Activated CD8-positive, alpha-beta memory T cell treated with anti-CD3 and anti-CD28 coated beads for 48 hours (primary cell): ENCODE measurements at places on chromosomes 4 and X.

GRCh38 chrX:136896121-136896914, 15.8 kb upstream of the RBMX start:
- DNase-seq, result no peak

- no peak for DNase-seq
Measured at GRCh38 chr4:78004270-78004669, 52.9 kb upstream of the FRAS1 start.

GRCh38 chr4:15805583-15806517, 27.7 kb downstream of the CD38 start:
- DNase-seq, result no peak

DNA sequence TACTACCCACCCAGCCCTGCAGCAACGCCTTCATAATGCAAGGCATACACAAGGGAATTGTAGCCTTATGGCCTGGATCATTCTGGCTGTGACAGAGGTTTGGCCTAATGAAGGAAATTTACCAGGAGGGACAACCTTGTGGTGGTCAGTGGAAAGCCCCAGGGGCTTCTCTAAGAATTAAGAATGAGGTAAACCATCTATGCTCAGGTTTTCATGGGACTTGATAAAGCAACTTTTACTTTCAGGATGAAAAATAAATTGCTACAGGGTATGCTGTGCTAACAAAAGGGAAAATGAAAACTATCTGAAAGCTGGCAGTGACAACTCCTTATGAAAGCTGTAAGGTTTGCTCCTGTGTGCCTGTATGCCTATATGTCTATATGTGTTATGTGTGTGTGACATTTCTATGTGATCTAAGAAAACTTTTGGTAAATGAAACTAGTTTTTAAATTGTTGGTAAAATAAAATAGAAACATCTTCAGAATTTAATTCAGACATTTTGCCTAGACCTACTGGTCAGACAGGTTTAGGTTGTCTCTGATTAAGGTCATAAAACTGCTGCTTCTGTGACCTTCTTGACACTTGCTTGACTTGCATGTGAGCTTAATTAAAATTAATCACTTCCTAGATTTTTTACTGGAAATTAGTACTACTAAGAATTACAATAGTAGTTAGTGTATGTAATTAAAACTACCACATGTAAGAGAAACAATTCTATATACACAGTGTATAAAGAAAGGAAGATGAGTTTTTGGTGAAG, 19.9 kb upstream of the TXK start:
- no peak for DNase-seq

- DNase-seq, result no peak
Measured at GRCh38 chr4:106507440-106507839, 138.9 kb upstream of the GIMD1 start.

GRCh38 chr4:71231129-71232055, 107.4 kb upstream of the SLC4A4 start:
- no peak for DNase-seq

GRCh38 chr4:137124278-137124932, 407.9 kb downstream of the PCDH18 start:
- DNase-seq, result no peak
